ENCODE measurements at places on chromosomes 2 and 18.

DNA sequence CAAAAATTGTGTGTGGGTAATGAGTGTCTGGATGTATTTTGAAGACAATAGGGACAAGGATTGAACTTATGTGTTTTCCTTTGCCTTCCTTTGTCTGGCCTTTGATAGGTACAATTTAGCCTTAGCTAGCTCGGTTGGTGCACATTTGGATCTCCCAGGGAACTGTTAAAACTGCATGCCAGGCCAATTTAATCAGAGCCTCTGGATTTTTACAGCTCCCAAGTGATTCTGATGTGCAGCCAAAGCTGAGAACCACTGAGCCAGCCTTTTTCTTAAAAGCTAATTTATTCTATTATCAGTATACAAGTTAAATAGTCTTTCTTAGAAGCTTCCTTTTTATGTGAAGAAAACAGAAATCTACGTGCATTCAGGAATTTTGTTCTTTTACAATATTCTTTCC is 25.0 kb downstream of the PLEK start:
- DNase-seq = no peak

DNA sequence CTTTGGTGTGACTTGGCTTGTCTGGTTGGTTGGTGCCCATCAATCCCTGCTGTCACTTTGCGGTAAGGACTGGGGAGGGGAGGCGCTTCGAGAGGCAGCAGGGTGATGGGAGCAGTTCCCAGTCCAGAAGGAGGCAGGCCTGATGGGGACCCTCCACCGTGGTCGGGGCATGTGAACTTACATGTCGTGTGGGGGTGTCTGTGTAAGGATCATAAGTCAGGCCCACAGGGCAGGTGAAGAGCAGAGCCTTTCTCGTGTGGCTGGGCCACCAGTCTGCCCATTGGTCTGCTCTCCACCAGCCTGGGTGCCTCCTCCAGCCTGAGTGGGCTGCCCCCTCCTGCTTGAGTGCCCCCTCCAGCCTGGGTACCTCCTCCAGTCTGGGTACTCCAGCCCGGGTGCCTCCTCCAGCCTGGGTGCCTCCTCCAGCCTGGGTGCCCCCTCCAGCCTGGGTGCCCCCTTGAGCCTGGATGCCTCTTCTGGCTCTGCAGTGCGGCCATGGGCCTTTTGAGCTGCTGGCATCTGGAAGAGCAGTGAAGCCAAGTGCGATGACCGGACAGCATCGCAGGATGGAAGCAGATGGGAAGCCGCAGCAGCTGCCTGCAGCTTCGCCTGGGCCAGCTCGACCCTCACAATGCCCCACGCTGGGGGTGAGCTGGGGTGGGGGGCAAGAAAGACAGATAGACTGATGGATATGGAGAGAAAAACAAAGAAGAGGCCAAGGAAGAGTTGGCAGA is 25.0 kb downstream of the ATOH8 start:
- DNase-seq = no peak

GRCh38 chr18:31716362-31716761 is 32.0 kb upstream of the B4GALT6 start:
- no peak for DNase-seq

DNA sequence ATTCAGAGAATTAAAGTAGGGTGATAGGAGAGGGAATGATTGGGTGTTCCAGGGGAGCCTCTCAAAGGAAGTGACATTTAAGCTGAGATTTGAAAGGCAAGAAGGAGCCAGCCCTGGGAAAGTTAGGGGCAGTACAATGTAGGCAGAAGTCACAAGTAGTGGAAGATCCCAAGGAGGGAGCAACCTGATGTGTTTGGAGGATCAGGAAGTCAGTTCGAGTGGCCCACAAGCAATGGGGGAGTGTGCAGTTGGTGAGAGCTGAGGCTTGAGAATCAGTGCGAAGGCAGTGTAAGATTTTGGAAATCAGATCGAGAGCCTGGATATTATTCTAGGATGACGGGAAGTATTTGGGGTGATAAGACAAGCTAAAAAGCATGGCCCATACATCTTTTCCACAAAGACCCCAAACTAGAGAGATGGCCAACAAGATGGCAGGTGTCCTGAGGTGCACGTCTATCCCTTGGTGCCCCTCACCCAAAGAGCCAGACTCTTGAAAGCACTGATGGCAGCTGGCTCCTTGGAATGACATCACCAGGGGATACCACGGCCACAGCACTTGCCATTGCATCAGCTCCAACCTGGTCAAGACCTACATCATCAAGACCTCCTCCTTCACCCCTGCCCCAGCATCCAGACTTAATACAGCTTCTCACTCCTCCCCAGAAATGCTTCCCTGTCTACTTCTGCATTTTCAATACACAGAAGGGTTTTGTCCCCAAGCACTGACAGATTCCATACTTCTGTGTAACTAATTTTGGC is 127.3 kb downstream of the BCL2 start:
- DNase-seq = no peak

DNA sequence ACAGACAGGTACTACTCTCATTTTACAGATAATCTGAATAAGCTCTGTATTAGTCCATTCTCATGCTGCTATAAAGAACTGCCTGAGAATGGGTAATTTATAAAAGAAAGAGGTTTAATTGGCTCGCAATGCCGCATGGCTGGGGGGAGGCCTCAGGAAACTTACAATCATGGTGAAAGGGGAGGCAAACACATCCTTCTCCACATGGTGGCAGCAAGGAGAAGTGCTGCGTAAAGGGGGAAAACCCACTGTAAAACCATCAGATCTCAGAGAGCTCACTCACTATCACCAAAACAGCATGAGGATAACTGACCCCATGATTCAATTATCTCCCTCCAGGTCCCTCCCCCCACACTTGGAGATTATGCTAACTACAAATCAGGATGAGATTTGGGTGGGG is 254.4 kb downstream of the KCNE4 start:
- DNase-seq = no peak

Data from left renal pelvis (tissue), 4 donors.